Karpas-422 (cell line): ENCODE measurements at places on chromosomes 3 and 15. TPM values are rescaled to one million over a fixed set of nuclear protein-coding genes. Genes with fewer than 3 reads are reported as not detected.
A peak's percentile ranks its signal among the peaks of the same experiment; 100 is the strongest.

Gene DPPA2
- not detected in 2 replicates for total RNA-seq

Gene FBXW12
- total RNA-seq = not detected in 2 replicates

Gene TRH
- total RNA-seq = not detected in 2 replicates

DNA sequence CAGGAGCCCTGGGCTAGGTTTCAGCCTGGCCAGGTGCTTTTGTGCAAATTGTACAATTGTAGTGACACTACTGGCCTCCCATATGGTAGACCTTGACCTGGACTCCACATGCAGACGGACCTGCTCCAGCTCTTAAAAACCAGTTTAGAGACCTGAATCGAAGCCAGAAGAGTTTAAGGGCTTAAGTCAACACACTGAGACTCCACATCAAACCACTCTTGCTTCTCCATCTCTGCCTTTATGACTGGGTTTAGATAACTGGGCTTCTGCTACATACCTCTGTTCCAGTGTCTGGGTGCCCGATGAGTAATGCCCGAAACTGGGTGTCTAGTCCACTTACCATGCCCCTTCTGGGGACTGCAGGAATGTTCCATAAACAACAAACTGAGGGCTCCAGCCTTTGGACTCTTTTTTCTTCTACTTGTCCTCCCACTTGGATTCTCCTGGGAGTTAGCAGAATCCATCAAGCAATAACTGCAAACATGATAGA lies 32.8 kb downstream of the TMEM212 start:
- no peak overlapping the region for H3K4me3 ChIP-seq
- no peaks in the 10 kb centered on the region for H3K36me3 ChIP-seq
- H3K27me3 ChIP-seq = no peaks in the 10 kb centered on the region
- no peak for DNase-seq

DNA sequence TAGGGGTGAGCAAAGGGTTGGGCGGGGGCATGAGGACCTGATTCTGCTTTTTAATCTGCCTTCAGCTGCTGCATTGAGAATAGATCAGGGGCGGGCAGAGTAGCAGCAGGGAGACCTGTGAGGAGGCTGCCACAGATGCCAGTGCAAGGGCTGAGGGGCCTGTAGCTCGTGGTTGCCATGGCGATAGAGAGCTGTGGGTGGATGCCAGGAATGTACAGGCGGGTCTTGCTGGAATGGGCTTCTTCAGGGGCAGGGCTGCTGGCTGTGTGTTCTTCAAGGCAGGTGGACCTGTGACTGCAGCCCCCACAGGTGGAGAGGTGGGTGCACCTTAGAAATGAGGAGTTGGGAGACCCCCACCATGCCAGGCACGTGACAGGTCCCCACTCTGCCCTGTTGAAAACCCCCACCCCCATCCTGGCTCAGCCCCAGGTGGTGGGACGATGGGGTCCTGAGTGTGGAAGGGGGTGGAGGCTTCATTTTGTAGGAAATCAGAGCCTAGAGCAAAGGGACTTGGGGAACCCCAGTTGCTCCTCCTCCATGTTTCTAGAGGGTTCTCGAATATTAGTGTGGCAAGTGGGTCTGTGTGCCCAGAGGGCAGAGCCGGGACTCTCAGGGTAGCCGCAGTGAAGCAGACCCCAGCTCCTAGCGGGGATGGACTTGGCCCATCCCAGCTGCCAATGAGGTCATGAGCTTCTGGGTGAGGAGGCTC lies 38.3 kb downstream of the SLC6A6 start:
- peak overlapping the region; percentile 22 for H3K27ac ChIP-seq
- H3K4me3 ChIP-seq = no peak overlapping the region
- DNase-seq = no peak

- no peaks in the 10 kb centered on the region for H3K27me3 ChIP-seq
- H3K4me1 ChIP-seq = no peaks in the 10 kb centered on the region
- H3K4me3 ChIP-seq = no peak overlapping the region
- H3K36me3 ChIP-seq = no peaks in the 10 kb centered on the region
Measured at GRCh38 chr3:32882603-32883025, 64.8 kb downstream of the TRIM71 start.

- no peaks in the 10 kb centered on the region for H3K27me3 ChIP-seq
- no peaks in the 10 kb centered on the region for H3K36me3 ChIP-seq
- DNase-seq = no peak
- H3K4me1 ChIP-seq = no peaks in the 10 kb centered on the region
- no peak overlapping the region for H3K4me3 ChIP-seq
Measured at GRCh38 chr3:14001136-14001535, 121.3 kb upstream of the WNT7A start.

DNA sequence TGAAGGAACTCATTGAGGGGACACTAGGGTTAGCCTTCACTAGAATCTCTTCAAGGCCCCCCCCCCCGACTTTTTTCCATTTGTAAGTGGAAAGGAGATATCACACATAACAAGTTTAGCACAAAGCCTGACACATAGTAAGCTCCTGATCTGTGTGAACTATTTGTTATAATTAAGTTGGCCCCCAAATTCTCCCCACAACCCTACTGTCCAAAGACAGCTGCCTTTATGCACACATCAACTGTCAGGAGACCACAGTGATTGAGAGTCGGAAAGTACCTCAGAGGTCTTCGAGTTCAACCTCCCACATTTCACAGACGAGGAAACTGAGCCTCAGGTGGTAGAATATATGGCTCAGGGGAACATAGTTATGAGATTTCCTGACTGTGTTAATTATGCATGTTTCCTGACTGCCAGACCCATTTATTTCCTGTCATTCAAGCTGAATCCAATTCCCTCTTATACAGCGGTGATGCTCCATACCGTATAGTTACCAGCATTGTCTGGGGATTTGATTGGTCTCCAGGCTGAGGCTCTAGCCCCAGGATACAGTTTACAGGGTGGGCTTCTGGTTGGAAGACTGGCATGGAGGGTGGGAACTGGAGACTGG lies 227.4 kb upstream of the CMC1 start:
- no peaks in the 10 kb centered on the region for H3K27me3 ChIP-seq
- no peak overlapping the region for H3K27ac ChIP-seq
- H3K4me3 ChIP-seq = no peak overlapping the region
- H3K36me3 ChIP-seq = no peaks in the 10 kb centered on the region
